ENCODE measurements at places on chromosomes 7 and 10. TPM values are rescaled to one million over a fixed set of nuclear protein-coding genes. Genes with fewer than 3 reads are reported as not detected.

HYAL4 gene
- total RNA-seq = not detected

GRCh38 chr10:95035332-95036295, 33.7 kb downstream of the CYP2C8 start:
- no peak for DNase-seq

DNA sequence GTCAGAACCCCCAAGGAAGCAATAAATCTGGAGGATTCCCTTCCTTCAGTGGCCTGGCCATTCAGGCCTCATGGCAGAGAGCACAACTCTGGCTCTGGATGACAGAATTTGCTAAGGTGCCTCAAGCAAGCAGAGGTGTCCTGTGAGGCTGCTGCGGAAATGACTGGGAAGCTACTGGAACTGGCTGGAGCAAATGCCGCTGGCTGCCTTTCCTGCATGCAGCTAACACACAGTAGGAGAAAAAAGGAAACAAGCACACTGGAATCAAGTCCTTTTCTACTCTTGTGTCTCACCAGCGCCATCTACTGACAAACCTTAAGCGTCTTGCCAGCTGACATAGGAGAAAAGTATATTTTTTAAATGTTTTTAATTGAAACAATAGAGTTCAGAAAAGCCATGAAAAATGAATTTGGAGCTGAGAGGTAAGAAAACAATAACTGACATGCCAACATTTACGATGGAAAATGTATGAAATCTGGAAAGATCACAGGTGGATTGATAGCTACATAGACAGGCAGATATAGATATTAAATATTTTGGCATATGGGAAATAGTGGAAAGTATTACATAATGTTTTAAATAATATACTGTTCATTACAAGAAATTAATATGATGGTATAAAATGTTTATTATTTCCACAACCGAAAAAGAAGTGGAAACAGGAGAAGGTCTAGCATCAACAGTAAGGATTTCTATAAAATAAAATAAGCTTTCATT, 951.6 kb downstream of the ANKRD7 start:
- no peak for DNase-seq

WNT16 gene
- not detected for total RNA-seq

ANKRD2 gene
- total RNA-seq = 0.67 TPM

DNA sequence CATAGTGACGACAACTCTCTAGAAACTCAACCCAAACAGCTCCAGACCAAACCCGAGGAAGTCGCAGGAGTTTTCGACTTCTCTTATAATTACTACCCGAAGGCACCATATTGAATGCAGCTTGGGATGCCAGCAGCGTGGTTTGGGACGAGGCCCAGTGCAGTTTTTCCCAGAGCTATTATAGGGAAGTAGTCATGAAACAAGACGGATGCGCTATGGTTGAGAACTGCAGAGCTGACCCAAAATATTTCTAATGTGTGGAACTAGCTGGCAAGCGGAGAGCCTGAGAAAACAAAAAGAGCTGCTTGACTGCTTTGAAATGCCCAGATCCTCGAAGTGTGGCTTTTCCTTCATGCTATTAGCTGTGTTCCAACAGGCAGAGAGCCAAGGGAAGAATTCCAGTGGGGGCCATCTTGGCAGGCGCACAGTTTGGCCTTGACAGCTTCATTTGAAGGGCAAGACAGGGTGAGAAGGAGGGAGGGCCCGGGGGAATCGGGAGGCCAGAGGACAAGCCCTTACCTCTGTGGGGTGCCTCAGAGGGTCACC, 122.7 kb downstream of the CUL2 start:
- DNase-seq = peak; percentile 86

GRCh38 chr7:14637968-14638367, 264.6 kb downstream of the DGKB start:
- DNase-seq = no peak

Data from posterior vena cava (tissue), 2 donors.